Ammon's horn (tissue), 1 donor: ENCODE measurements at places on chromosomes 1 and 21.

GRCh38 chr1:54814571-54814970, 13.4 kb upstream of the TTC22 start:
- no peak for DNase-seq

- peak; percentile 4 for DNase-seq
Observed at GRCh38 chr1:96416111-96416595, 305.4 kb upstream of the PTBP2 start.

DNA sequence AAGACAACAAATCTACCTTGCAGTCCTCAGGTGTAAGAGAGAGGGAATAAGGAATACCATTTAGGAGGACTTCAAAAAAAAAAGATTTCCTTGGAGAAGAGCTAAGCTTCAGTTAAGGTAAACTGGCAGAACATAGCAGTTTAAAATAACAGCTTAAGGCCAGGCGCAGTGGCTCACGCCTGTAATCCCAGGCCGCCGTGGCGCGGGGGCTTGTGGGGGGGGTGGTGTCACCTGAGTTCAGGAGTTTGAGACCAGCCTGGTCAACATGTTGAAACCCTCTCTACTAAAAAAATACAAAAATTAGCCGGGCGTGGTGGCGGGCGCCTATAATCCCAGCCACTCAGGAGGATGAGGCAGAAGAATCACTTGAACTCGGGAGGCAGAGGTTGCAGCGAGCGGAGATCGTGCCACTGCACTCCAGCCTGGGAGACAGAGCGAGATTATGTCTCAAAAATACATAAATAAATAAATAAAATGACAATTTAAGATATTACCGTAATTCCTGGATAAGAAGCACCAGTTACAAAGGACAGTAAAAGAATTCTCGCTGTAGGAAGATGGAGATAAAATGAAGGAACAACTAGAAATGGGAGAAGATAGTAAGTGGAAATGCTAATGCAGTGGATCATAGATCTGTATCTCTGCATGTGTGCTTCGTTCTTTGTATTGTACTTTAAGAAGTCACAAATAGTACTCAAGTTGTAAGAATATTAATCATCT, 1140.2 kb downstream of the NCAM2 start:
- no peak for DNase-seq

GRCh38 chr1:175408986-175409385, 216.4 kb upstream of the KIAA0040 start:
- DNase-seq, result no peak

DNA sequence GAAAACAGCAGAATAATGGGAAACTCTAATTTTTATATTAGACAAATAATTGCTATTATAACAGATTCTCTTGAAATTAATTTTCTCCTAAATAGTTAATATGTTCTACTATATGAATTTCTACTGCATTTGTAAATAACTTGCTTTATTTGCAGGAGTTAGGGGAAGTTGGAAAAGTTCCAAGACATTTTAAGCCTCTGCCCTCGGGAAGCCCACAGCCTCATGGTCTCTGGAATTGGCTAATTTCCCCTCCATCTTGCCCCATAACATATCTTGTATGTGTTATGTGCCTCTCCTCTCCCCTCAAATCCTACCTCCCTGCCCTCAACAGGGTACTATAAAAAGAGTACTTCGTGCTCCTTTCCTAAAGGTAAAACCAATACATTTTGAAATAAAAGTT, 271.4 kb upstream of the NR5A2 start:
- no peak for DNase-seq

DNA sequence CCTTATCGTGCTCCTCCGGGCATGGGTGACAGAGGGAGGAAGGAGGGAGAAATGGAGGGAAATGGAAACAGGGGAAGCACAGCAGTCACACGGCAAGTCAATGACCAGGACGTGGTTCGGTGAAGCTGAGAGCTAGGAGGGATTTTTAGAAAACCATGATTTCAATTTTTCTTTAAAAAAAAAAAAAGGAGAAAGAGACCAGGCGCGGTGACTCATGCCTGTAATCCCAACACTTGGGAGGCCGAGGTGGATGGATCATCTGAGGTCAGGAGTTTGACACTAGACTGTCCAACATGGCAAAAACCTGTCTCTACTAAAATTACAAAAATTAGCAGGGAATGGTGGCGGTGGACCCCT, 776 bp upstream of the TNFRSF9 start:
- no peak for DNase-seq

DNA sequence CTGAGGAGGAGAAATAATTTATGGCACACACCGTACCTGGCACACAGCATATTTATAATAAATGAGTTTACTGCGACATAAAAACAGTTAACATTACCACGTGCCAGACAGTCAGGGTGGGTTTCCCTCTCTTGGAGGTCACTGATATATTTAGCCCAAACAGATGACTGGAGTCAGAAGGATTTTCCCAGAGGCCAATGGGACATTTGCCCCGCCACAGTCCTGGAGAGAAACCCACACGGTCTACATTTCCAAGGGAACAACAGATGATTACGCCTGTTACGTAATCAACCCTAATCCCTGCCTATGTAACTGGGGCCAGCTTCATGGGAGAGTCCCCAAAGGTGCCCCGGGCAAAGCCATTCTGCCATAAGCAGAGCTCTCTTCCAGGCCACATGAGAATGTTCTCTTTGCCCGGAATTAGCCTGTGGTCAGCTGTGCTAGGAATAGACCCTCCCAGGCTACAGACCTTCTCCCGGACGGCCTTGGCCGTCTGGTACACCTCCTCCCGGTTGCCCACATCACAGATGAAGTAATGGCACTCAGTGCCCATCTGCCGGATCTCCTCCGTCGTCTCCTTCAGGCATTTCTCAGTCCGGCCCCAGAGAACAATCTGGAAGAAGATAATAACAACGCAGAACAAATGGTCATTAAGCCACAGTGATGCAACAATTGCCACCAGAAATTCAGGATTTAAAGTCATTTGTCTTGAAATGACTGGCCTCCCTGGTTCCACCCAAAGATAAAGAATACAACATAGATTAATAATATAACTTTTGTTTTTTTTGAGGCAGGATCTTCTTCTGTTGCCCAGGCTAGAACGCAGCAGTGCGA, 37.7 kb downstream of the DHRS3 start:
- DNase-seq, result no peak

- DNase-seq, result peak; percentile 54
Observed at GRCh38 chr1:185373813-185374529, 56.9 kb upstream of the IVNS1ABP start.

- DNase-seq, result no peak
Observed at GRCh38 chr1:22309572-22309971, 142.1 kb upstream of the ZBTB40 start.

GRCh38 chr1:208107425-208108212, 136.6 kb downstream of the PLXNA2 start:
- no peak for DNase-seq

- DNase-seq, result no peak
Observed at GRCh38 chr1:185074307-185074706, 28.9 kb downstream of the RNF2 start.

GRCh38 chr1:94345148-94345721, 73.0 kb upstream of the ABCD3 start:
- DNase-seq, result no peak

- DNase-seq, result no peak
Observed at GRCh38 chr1:202848191-202848542, 37.4 kb downstream of the PCAT6 start.

GRCh38 chr1:200153277-200154055, 126.0 kb downstream of the NR5A2 start:
- no peak for DNase-seq

GRCh38 chr1:213423605-213424004, 372.6 kb downstream of the RPS6KC1 start:
- no peak for DNase-seq

GRCh38 chr1:215544566-215544965, 22.5 kb upstream of the KCTD3 start:
- no peak for DNase-seq

GRCh38 chr1:5864256-5864655, 128.0 kb downstream of the NPHP4 start:
- no peak for DNase-seq

- no peak for DNase-seq
Observed at GRCh38 chr1:111099289-111099688, 40.6 kb downstream of the DRAM2 start.

DNA sequence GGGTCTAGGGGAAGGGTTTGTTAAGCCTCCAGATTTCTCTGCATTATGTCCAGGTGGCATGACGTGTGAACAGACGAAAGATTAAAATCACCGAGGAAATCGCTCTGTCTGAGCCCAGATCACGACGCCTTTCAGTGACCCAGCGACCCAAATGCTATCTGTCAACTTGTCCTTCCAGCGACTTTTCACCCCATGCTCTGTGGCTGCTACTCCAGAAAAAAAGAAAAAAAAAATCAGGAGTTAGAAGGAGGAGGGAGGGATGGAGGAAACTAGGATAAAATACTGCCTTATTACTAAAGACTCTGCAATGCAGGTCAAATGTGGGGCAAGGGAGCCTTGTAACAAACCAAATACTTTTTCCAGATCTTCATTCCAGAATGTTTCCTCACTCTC, 352.0 kb downstream of the NUF2 start:
- no peak for DNase-seq

DNA sequence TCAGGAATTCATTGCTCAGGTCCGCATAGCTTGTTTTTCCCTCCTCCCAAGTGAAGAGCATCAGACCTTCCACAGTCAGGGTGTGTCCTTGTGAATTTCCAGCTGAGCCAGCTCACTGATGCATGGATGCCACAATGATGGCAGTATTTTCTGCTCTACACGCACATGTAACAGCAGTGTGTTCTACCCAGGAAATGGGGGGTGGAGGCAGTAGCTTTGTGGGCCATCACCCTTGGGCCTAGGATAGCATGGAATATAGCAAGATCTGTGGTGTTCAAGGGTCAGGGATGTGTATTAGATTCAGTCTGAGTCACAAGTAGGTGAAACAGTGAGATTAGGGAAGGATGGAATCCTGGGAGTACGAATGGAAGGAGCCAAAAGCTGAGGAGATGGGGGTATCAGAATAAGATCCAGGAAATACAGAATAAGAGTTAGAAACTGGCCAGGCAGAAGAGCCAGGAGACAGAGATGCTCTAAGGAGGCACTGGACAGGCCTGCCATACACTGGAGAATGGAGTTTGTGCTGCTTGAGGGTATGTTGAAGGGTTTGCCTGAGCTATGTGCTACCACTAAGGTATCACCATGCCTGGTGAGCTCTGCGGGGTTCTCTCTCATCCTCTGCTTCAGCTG, 90.6 kb upstream of the CNIH3 start:
- DNase-seq, result no peak

GRCh38 chr1:56077206-56077605, 502.2 kb downstream of the PLPP3 start:
- DNase-seq, result no peak

DNA sequence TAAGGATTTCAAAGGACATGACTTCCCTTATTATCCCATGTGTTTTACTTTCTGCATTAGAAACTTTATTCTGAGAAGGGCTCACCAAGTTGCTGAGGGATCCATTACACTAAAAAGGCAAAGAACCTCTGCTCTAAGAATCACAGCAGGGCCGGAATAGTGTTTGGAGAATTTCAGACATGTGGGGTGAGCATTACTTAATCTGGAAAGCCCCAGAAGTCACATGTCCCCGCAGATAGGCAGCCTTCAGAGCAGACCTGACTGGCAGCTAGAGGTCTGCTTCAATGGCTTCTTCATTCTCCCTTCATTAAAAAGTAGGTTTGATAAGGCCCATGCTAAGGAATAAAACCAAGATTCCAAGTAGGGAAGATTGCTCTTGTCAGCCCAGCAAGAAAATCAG, 52.6 kb upstream of the RBM15 start:
- no peak for DNase-seq

GRCh38 chr1:231887866-231888265, 261.3 kb downstream of the DISC1 start:
- DNase-seq, result no peak

DNA sequence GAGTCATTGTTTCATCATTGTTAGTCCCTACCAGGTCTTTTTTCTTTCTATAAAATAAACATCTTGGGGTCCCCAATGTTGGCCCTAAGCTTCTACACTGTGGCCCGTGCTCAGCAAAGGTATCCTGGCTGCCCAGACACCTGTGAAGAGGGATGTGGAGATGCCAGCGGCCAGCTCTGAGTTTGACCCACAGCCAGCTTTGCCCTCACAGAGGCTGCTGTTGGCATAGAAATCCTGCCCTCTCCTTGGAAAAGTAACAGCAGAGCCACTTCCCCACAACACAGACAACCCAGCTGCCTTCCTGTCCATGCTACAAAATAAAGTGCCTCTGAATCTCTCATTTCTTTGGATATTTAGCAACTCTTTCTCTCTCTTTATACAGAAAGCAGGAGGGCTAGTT, 6.0 kb downstream of the TRIM62 start:
- DNase-seq, result no peak

DNA sequence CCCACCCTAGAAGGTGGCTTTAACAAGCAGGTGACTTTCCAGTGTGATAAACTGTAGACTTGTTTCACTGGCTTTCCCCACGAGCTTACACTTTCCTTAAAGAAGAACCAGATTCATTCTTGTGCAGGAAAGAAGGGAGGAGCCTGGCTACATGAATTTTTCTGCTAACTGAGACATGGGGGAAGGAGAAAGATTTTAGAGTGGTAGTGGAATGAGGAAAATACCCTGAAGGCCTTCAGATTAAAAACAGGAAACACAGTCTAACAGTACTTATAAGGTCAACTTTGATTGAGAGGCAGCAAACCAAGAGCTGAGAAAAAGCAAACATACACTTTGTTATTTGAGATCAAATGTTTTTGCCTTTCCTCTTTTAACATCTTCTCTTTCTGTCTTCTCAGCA, 640.9 kb upstream of the PLXNA2 start:
- no peak for DNase-seq

GRCh38 chr1:244590670-244591069, 62.3 kb upstream of the DESI2 start:
- DNase-seq, result no peak

DNA sequence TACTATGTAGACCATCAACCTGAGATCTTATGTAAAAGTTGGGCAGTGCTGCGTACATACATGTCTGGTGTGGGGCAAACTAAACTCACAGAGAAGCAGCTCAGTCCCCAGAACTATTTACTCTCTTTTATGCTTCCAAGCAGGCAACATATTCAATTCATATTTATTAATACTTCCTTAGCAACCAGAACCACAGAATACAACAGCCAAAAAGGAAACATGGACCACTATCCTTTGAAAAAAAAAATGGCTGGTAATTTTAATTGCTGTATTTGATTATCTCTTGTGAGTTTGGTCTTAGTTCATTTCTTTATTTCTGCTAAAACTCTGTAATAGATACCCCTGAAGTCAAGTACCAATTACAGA, 1.5 kb upstream of the PPP1R15B start:
- DNase-seq, result no peak
